ENCODE measurements at places on chromosomes 13 and 19.

DNA sequence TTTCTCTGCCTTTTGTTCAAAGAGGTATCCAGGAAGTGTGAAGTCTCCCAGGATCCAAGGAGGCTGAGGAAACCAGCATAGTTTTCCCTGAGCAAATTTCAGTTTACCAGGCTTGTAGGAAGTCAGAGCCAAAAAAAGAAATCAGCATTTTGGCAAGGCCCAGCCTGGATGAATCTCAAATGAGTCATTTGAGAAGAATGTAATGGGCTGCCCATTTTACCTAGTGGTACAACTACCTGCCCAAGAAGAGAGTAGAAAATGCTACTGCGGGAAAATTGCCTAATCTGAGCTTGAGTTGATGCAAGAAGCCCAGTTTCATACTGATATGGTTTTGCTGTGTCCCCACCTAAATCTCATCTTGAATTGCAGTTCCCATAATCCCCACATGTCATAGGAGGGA, 284.1 kb upstream of the ZNF507 start:
- DNase-seq: no peak

DNA sequence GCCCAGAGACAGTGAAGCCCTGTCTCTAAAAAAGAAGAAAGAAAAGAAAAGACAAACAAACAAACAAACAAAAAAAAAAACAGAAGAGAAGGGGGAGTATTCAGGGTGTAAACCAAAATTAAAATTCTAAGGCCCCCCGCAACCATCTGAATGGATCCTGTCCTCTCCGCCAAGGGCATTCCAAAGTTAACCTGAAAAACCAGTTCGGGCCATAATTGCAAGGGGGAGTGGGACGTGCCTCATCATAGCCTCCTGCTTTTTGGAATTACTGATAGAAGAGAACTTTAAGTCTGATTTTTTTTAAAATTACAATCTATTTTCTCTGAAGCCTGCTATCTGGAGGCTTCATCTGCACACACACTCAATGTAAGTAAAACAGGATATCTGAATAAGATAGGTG, 5.7 kb upstream of the IFNL2 start:
- DNase-seq: no peak

DNA sequence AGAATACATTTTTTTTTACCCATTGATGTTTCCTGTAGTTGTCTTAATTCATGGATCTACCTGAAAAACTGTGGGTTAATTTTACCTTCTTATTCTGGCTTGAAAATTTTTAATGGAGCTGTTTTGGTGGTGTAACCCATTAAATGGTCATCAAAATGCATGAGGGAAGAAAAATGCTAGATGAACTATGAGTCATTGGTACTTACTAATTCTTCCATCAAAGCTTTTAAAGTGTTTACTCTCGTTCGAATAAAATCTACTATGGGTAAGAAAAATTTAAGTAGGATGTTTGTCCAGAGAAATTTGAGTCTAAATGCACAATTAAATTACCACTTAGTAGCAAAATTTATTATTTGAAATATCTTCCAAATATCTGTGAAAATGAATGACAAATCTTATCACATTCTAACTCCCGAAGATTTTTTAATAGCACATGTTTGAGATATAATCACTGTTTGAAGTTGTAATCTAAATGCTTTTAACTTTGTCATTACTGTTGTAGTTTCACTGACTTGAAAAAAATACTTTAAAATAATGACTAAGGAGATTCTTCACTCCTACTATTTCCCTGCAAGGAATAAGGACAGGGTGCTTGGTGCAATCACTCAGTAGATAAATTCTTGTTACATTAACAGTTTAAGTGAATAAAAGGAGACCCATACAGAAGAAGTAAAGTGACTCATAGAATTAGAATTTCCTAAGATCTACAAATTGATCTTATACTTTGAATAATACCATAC, 437.7 kb downstream of the IRS2 start:
- DNase-seq: no peak

- no peak for DNase-seq
These were observed 819 bp downstream of the EID2B start for GRCh38 chr19:39531834-39532232.

- no peak for DNase-seq
These were observed 219.2 kb downstream of the ENOX1 start for GRCh38 chr13:43567608-43568007.

GRCh38 chr19:53894707-53895106, 12.7 kb downstream of the PRKCG start:
- DNase-seq: no peak

- no peak for DNase-seq
These were observed 65.6 kb upstream of the TDRD3 start for GRCh38 chr13:60331249-60332012.

DNA sequence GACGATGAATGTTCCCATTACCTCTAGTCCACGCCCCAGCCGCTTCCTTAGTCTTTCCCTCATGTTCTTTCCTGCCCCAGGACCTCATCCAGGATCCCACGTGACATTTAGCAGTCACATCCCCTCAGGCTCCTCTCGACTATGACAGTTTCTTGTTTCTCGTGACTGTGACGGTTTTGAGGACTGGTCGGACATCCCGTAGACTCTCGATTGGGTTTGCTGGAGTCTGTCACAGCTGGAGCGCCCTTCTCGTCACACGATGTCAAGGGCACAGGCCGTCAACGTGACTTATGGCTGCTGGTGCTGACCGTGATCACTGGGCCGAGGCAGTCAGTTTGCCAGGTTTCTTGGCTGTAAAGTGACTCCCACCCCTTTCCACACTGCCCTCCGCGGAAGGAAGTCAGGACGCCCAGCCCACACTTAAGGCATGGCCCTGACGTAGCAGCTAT, 22.8 kb downstream of the ELAVL1 start:
- no peak for DNase-seq

DNA sequence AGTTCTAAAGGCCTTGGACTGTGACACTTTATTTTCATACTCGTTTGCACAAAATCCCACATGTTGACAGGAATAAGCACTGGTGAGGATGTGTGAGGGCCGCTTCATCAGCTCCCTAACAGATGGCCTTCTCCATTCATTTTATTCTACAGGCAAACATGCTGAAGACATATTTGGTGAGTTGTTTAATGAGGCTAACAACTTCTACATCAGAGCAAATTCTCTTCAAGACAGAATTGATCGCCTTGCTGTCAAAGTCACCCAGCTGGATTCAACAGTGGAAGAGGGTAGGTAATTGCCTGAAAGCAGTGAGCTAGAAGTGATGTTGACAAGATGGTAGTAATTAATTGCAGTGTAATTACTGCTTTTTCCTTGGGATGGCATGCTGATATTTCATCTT, 95.7 kb downstream of the GPR12 start:
- no peak for DNase-seq

GRCh38 chr13:48621056-48621455, 32.7 kb upstream of the CYSLTR2 start:
- DNase-seq: no peak

GRCh38 chr19:6459262-6460098, at the start of gene SLC25A23:
Gene SLC25A23 (minus strand): TSS chr19:6459792. CDS start chr19:6459628, 164 bp downstream.
- peak; percentile 59 for DNase-seq

- no peak for DNase-seq
These were observed 101.1 kb upstream of the FRY start for GRCh38 chr13:31930490-31930889.

GRCh38 chr13:36712290-36712689, 38.5 kb downstream of the SERTM1 start:
- no peak for DNase-seq

All from nucleus accumbens (tissue), 56 donors.